Motor neuron (in vitro differentiated cells): ENCODE measurements at places on chromosomes 1 and 21. TPM values are rescaled to one million over a fixed set of nuclear protein-coding genes. Genes with fewer than 3 reads are reported as not detected.

HES3 gene
- 0.66 TPM in 1 of 2 replicates, not detected in the other for total RNA-seq

CRTC2 gene
- 8.3 and 12.8 TPM in 2 replicates for total RNA-seq

DCDC2B gene
- 0.71 and 1.1 TPM in 2 replicates for total RNA-seq

ST6GALNAC5 gene
- 50.9 and 52.4 TPM in 2 replicates for total RNA-seq

GRCh38 chr21:18478513-18478912, 74.9 kb upstream of the TMPRSS15 start:
- no peak for ATAC-seq

- ATAC-seq = no peak
Measured at GRCh38 chr21:33140288-33140687, 70.3 kb downstream of the OLIG1 start.
